ENCODE measurements at places on chromosomes 12 and 14.

GRCh38 chr14:61599942-61600341 lies 95.4 kb upstream of the HIF1A start:
- DNase-seq, result no peak

- DNase-seq, result no peak
These were observed 32.7 kb downstream of the KDM5A start for GRCh38 chr12:356276-356988.

DNA sequence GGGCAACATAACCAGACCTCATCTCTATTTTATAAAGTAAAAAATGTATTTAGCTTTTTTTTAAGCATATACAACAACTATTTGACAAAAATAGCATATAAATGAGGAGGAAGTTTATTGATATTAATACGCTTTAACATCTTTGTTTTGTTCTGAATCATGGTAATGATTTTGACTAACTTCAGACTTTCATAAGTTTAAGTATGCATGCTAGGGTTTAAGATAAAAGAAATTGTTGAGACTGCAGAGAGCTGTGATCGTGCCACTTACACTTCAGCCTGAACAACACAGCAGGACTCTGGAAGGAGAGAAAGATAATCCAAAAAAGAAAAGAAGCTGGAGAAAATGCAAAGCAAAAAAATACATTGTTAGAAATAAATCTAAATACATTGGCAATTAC lies 87.9 kb upstream of the AEBP2 start:
- no peak for DNase-seq

DNA sequence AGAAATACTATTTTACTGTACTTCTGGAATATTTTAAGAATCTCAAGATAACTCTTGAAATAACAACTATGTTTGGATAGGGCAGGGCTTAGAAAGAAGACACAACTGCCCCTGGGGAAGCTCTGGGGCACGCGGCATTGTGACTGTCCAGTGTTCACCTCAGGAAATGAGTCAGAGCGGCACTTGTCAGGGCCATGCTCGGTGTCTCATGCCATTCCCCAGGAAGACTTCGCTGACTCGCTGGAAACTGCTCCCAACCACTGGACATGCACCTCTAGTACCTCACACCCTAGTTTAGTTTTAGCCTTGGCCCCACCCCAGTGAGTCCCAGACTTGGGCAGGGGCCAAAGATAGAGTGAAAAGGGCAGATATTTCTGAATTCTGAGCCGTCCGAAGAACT lies 192.0 kb downstream of the TTC7B start:
- DNase-seq, result no peak

DNA sequence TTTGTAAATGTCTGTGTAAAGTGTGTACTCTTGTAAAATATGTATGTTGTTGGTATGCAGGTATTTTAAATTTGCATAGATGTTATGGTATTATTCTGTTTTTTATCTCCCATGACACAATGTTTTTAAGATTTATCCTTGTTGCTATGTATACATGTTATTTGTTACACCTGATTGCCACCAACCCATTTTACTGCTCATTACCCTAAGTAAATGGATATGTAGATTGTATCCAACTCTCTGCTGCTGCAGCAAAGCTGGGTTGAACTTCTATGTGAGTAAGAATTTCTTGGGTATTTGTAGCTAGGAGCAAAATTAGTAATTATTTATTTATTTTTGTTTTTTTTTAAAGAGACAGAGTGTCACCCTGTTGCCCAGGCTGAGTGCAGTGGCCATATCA lies 6.2 kb downstream of the APAF1 start:
- no peak for DNase-seq

DNA sequence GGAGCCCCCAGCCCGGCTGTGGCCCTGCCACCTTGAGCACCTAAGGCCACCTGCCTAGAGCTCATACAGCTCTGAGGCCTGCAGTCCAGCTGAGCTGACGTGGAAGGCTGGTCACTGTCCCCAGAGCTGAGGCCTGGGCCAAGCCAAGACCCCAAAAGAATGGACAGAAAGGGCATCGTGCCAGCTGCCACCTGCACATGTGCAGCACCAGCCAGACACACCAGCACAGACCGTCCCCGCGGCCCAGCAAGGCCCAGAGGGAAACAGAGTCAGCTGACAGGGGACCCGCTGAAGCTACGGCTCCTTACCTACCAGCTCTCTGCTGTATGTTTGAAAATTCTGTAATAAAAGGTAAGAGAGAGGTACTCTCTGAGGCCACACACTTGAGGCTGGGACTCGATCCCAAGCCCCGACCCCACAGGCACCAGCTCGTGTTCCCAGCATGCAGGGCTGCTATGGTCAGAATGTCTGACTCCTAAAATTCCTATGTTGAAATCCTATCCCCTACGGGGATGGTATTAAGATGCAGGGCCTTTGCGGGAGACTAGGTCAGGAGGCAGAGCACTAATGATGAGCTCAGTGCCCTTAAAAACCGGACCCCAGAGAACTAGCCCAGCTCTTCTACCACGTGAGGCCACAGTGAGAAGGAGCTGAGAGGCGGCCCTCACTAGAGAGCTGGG lies 25.4 kb downstream of the BRF1 start:
- no peak for DNase-seq

GRCh38 chr12:26648066-26648465 lies 184.9 kb downstream of the ITPR2 start:
- DNase-seq, result no peak

- DNase-seq, result no peak
These were observed 59.6 kb upstream of the RIC8B start for GRCh38 chr12:106714926-106715325.
